CD4-positive, alpha-beta T cell (primary cell): ENCODE measurements at places on chromosomes 6 and 20.
A peak's percentile ranks its signal among the peaks of the same experiment; 100 is the strongest.

DNA sequence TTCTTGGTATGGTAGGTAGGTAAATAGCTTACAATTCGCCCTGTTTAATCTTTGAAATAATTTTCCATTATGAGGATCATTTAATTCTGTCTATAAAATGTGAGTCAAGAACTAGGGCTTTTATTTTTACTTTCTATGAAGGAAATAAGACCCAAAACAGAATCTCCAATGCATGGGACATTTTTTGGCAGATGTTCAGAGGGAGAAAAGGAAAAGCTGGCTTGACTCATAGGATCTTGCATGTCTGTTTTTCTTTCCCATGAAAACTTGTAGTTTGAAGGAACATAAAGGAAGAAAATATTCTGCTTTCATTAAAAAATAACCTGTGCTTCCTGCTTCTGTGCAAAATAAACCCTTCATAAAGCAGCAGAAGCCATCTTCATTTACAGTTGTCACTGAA lies 143.1 kb upstream of the INSM1 start:
- DNase-seq: no peak

GRCh38 chr6:30206799-30207618 lies 6.2 kb downstream of the TRIM26 start:
- no peak for DNase-seq

GRCh38 chr6:46056906-46057529 lies 41.4 kb upstream of the CLIC5 start:
- DNase-seq: no peak

- no peak for DNase-seq
Measured at GRCh38 chr6:2078888-2079287, 166.5 kb downstream of the GMDS start.

GRCh38 chr6:43742285-43742684 lies 27.7 kb upstream of the VEGFA start:
- DNase-seq: no peak

- no peak for DNase-seq
Measured at GRCh38 chr20:50618537-50618936, 72.8 kb downstream of the RIPOR3 start.

GRCh38 chr6:14476793-14477531 lies 359.4 kb downstream of the CD83 start:
- DNase-seq: no peak

GRCh38 chr6:108171291-108171917 lies 5.6 kb downstream of the NR2E1 start:
- no peak for DNase-seq

DNA sequence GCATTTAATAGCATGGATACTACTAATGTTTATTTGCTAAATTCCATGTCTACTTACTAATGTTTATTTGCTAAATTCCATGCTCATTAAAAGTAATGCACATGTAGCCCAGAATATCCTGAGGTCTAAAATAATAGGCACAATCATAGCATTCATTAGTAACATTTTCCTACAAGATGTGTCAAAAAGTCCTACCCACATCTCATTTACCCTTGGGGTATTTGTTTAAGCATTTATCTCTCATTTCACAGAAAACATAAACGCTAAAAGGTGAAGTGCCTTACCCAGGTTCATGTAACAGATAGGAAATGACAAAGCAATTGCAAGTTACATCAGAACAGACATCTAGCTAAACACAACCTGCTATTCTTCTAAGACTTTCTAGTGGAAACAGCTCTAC lies 457.1 kb downstream of the HACE1 start:
- DNase-seq: no peak

DNA sequence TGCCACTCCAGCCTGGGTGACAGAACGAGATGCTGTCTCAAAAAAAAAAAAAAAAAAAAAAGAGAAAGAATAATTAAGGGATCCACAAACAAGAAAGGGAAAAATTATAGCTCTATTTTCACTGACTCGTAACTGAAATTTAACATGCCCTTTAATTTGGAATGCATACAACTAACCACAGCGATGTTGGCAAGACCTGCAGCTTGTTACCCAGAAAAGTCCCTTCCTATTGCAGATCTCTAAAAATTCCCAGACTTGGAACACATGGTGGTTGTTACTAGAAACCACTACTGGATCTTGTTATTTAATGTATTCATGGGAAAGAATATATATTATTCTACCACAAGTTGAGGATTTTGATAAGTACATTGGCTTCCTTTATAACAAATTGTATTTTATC lies 27.8 kb upstream of the SMIM28 start:
- no peak for DNase-seq

- DNase-seq: peak; percentile 76
Measured at GRCh38 chr6:45495429-45496084, 117.8 kb upstream of the SUPT3H start.

GRCh38 chr20:38642498-38642897 lies 40.9 kb downstream of the ARHGAP40 start:
- no peak for DNase-seq

DNA sequence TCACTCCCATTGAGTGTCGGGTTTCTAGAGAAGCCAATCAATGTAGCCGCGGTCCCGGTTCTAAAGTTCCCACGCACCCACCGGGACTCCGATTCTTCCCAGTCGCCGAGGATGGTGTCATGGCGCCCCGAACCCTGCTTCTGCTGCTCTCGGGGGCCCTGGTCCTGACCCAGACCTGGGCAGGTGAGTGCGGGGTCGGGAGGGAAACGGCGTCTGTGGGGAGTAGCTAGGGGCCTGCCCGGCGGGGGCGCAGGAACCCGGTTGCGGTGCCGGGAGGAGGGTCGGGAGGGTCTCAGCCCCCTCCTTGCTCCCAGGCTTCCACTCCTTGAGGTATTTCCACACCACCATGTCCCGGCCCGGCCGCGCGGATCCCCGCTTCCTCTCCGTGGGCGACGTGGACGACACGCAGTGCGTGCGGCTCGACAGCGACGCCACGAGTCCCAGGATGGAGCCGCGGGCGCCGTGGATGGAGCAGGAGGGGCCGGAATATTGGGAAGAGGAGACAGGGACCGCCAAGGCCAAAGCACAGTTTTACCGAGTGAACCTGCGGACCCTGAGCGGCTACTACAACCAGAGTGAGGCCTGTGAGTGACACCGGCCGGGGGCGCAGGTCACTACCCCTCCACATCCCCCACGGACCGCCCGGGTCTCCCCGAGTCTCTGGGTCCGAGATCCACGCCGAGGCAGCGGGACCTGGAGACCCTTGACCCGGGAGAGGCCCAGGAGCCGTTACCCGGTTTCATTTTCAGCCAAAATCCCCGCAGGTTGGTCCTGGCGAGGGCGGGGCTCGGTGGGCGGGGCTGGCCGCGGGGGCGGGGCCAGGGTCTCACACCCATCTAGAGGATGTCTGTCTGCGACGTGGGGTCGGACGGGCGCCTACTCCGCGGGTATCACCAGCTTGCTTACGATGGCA lies 35.2 kb upstream of the HLA-G start:
- peak; percentile 88 for DNase-seq

DNA sequence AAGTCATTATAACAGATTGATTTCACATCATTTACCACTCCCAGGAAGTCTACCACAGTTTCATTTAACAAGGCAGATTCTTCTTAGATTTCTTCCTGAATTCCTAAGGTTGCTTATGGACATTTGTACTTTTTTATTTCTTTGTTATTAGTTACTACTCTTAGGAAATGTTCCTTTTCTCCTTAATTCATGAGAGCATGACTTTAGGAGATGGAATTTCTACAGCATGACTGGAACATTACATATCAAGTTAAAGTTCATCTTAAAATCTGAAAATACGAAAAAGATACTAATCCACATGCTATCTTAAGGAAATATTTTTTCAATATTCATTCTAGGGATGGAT lies 22.3 kb downstream of the CNKSR3 start:
- DNase-seq: no peak

DNA sequence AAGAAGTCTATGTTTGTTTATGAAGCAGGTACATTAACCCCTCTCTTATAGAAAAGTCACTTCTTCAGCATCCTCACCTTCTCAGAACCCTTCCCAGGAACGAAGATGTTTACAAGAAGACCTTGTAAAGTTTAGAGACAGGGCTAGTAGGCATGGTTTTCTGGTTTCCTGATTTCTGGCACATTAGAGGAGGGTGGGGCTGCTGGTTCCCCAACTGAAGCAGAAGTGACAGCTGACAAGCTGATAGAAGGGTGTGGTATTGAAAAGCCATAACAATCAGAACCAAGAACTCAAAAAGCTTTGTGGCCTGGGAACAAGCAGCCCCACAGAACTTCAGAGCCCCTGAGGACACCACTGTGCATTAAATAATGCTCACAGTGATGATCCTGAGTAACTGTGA lies 91.2 kb downstream of the RTN4IP1 start:
- DNase-seq: peak; percentile 21

DNA sequence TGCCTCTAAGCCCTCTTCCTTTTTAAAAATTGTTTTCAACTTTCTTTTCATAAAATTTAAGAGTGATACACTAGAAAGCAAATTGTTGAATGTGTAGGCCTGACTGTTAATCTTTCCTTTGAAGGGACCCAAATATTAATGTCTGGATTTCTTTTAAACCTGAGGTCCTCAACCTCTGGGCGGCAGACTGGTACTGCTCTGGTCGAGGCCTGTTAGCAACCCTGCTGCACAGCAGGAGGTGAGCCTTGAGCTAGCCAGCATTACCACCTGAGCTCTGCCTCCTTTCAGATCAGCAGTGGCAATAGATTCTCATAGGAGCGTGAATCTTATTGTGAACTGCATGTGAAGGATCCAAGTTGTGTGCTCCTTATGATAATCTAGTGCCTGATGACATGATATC lies 191.2 kb downstream of the MANEA start:
- DNase-seq: no peak

GRCh38 chr6:21348504-21349195 lies 244.9 kb upstream of the SOX4 start:
- DNase-seq: no peak
